ENCODE measurements at places on chromosomes 13 and 19.

- no peak for DNase-seq
Measured at GRCh38 chr13:80359414-80359777, 18.5 kb upstream of the SPRY2 start.

GRCh38 chr19:16445238-16446107 lies 26.3 kb downstream of the EPS15L1 start:
- DNase-seq = no peak

GRCh38 chr19:37513397-37513796 lies 6.7 kb downstream of the ZNF793 start:
- no peak for DNase-seq

GRCh38 chr19:56507446-56508289 lies at the start of gene ZNF471:
Gene ZNF471, plus strand, starts transcription at chr19:56507855. Its CDS starts 3,717 bp downstream, at chr19:56511572.
- DNase-seq = peak; percentile 74

DNA sequence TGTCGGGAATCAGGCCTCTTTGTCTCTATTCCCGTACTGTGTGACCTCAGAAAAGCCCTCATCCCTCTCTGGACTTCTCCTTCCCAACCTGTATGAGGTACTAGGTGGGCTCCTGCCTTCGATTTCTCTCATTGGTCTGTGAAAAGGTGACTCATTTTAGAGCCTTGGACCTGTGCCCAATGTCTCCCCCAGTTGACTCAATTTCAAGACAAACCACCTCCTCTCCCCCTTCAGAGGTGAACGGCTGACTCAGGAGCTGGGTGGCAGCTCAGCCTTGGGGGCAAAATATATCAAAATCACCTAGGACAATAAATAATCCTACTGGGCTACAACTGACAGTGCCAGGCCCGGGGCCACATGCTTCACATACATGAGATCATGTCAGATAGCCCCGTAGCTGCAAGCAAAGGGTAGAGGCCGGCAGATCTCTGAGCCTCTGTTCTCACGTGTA lies 630 bp downstream of the COQ8B start:
- DNase-seq = peak; percentile 68

DNA sequence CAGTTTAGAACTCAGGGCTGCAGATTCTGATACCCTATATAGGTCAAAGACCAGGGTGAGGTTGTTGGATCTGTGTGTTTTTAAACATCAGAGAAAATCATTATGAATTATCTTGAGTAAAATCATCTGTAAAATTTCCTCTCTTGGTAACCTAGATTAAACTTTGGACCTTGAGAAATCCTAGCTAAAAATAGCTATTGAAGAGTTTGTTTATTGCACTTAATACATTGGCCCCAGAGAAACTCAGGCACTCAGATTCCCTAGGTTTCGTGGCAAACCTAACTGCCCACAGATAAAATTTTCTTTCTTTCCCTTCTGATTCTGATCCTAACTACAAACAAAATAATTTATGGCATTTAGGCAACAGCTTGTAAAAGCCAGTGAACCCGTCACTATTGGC lies 102.3 kb downstream of the GPC6 start:
- no peak for DNase-seq

- no peak for DNase-seq
Measured at GRCh38 chr13:70457474-70457873, 349.2 kb upstream of the KLHL1 start.

DNA sequence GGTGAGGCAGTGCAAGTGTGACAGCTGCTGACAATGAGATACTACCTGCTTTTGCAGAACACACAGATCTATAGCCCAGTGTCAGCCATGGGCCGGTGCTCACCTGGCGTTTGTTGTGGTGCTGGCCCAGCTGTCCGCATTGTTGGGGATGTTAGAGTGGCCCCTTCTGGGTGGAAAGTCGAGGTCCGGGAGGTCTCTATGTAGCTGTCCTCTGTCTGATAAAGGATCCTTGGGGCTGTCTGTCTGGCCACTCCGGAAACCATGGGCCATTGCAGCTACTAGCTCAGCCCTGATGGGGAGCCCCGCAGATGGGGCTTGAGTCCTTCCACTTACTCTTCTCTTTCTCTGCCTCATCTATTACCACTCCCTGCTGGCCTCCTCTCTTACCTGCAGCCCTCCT lies 181.5 kb upstream of the TSHZ3 start:
- DNase-seq = no peak

DNA sequence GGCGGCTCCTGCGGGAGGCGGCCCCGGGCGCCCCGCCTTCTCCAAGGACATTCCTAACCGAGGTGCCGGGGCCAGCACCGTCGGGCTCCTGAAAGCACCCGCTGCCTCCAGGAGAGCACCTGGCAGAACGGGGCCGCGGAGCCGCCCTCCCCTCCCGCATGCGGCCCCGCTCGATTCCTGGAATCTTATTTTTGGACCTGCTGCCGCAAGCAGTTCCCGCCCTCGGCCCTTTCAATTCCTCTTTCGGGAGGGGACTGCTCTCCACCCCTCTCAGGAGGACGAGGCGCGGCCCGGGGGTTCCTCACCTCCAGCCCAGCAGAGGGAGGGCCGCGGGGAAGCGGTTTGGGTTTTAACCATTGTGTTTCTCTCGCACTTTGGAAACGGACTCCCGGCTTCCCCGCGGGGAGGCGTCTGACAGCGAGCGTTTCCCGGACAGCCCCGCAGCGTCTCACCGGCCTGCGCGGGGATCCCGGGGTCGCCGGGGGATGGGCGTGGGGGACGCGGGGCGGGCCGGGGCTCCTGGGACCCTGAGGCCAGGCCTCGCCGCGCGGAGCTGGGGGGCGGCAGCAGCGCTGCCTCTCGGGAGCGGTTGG lies 849 bp downstream of the GAS6 start:
- DNase-seq = no peak

DNA sequence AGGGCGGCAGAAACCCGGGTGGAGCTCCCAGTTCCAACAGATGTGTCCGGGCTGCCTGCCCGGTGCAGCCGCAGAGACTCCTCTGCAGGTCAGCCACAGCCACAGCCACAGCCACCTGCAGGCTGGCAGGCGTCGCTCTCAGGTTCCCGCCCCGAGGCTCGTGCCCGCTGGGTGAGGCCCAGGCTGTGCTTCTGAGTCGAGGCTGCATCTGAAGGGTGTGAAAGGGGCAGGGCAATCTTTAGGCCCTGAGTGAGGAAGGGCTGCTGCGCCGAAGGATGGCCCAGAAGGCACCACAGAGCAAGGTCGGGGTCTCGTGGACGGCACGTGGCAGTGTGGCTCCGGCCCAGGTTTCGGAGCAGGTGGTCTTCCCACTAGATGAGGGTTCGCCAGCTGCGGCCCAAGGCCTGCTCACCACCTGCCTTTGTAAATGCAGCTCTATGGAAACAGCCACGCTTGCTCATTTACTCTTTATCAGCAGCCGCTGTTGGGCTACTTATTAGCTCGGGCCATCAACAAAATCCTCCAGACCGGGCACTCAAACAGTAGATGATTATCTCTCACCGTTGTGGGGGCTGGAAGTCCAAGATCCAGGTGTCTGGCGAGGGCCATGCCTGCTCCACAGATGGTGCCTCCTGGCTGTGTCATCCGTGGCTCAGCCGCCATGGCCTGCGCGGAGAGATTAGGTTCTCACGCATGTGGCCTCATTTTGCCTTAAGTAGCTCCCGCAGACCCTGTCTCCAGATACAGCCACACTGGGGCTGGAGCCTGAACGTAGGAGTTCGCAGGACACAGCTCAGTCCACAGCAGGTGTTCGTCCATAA lies 40.3 kb upstream of the TFDP1 start:
- DNase-seq = no peak

DNA sequence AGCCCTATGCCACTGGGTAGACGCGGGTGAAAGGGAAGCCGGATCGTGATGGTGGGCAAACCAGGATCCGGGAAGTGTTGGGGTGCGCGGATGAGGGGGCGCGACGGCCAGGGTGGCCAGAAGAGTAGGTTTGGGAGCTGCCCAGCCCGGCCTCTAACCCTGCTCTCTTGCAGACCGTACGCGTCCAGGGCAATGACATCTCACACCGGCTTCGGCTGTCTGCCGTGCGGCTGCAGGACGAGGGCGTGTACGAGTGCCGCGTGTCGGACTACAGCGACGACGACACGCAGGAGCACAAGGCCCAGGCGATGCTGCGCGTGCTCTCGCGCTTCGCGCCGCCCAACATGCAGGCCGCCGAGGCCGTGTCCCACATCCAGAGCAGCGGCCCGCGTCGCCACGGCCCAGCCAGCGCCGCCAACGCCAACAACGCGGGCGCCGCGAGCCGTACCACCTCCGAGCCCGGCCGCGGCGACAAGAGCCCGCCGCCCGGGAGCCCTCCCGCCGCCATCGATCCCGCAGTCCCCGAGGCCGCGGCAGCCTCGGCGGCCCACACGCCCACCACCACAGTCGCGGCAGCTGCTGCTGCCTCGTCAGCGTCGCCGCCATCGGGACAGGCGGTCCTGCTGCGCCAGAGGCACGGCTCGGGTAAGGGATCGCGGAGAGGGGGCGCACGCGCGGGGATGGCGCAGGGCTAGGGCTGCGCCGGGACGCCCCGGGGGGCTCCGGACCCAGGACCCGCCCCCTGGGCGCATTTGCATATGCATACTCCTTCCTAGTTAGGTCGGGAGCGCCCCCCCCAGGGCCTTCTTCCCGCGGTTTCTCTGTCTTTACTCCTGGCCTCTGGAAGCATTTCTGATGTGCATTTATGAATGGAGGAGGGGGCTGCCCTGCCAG lies 4.1 kb downstream of the VSTM2B start:
- no peak for DNase-seq

GRCh38 chr13:25037057-25037813 lies 58.7 kb upstream of the PABPC3 start:
- peak; percentile 13 for DNase-seq

Data from activated CD8-positive, alpha-beta memory T cell treated with anti-CD3 and anti-CD28 coated beads for 4 hours (primary cell).